ENCODE measurements at places on chromosomes 11 and 22.

DNA sequence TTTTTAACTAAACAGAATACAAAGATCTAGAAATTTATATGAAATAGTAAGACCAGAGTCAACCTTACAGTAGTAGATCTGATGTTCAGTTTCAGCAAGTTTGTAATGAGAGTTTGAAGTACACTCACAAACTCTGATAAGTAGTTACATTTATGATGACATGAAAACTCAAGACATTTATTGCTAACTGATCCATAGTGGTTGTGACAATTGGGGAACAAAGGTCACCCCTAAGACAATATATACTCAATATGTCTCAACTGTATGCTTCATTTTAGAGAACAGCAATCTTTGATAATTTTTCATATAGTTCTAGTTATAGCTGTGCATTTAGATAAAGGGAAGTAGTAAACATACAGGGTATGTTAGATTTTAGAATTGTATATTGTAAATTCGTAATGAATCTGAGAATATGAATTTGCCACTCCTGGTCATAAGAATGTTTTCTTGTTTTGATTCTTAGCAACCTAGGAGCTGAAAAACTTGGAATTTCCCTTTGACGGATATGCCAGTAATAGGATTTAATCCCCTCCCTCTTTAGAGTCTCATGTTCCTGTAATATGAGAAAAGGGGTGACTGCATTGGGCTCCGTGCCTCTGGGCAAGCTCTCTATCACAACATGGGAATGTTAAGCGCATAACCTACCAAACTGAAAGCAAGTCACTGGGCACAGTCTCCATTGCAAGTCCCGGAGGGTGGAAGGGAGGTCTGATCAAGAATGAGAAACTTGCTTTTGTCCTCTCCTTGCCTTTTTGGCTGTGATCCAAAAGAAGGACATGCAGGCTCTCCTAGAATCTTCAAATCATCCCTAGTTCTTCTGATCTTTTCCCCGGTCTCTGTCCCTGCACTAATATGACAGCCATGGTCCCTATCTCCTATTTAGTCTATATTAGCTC, 11.4 kb downstream of the OR10D3 start:
- DNase-seq = no peak

GRCh38 chr11:101478587-101479369, 105.0 kb downstream of the TRPC6 start:
- no peak for DNase-seq

DNA sequence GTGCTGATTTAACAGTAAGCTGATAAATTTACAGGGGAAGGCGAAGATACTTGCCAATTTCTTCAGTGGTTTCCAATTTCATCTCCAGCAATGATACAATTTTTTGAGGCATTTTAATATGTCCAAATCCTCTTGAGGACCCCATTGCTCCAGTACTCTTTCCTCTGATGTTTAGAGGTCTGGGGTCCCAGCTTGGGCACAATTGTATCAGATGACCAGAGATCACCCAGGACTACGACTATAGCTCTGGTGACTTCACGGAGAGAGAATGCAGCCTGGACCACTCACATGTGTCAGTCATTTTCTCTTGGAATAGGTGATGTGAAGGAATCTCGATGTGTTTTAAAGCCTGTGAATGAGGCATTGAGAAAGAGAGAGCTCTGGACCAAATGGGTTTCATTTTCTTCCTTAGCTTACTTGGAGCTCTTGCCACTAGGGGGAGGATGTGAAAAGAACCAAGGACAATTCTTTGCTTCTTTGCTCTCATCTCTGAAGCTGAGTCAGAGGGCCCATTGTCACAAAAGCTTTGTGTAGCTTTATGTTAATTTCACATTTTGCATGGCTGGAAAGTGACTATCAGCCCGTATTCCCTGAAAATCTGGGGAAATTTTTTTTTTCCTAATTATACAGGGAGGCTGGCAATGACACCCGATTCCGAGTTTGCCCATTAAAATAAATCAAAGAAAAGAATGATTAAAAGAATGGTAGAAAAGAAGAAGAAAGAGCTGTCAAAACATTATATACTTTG, 6.7 kb upstream of the CCDC90B start:
- no peak for DNase-seq

GRCh38 chr11:120718171-120718570, 206.6 kb downstream of the GRIK4 start:
- DNase-seq = no peak

GRCh38 chr11:86211619-86212018, 32.9 kb upstream of the EED start:
- DNase-seq = no peak

DNA sequence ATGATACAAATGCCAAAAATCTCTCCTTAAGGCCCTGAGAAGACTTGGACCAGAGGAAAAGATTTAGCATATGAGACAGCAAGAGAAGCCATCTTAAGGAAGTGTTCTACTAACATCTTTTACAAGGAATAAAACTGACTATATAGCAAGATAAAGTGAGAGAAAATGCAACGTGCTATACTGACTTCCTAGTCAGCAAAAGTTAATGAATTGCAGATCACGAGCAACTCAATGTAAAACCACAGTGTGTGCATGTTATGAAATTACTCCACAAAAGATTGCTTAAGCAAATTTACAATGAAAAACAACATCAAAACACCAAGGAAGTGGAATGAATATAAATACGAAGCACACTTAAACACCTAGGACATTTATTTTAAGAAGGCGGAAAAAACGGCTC, 187.5 kb downstream of the CADM1 start:
- no peak for DNase-seq

DNA sequence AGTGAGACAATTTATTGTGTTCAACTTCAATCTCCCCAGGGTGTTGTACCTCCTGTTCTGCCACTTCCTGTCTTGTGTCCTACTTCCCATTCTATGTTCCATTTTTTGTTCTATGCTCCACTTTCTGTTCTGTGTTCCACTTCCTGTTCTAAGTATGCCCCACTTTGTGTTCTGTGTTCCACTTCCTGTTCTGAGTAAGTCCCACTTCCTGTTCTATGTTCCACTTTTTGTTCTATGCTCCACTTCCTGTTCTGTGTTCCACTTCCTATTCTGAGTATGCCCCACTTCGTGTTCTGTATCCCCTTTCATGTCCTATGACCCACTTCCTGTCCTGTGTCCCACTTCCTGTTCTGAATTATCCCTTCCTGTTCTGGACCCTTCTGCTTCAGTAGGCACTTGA, 732.7 kb downstream of the TBC1D22A start:
- DNase-seq = no peak

DNA sequence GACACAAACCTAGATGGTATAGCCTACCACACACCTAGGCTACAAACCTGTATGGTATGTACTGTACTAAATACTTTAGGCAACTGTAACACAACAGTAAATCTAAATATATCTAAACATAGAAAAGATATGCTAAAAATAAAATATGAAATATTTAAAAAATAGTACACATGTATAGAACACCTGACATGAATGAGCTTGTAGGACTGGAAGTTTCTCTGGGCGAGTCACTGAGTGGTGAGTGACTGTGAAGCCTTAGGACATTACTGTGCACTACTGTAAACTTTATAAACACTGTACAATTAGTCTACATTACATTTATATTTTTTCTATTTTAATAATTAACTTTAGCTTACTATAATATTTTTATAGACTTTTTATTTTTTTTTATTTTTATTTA, 1301.3 kb downstream of the FAM181B start:
- DNase-seq = no peak

- DNase-seq = no peak
Observed at GRCh38 chr11:125799808-125800207, 11.9 kb downstream of the PATE3 start.

DNA sequence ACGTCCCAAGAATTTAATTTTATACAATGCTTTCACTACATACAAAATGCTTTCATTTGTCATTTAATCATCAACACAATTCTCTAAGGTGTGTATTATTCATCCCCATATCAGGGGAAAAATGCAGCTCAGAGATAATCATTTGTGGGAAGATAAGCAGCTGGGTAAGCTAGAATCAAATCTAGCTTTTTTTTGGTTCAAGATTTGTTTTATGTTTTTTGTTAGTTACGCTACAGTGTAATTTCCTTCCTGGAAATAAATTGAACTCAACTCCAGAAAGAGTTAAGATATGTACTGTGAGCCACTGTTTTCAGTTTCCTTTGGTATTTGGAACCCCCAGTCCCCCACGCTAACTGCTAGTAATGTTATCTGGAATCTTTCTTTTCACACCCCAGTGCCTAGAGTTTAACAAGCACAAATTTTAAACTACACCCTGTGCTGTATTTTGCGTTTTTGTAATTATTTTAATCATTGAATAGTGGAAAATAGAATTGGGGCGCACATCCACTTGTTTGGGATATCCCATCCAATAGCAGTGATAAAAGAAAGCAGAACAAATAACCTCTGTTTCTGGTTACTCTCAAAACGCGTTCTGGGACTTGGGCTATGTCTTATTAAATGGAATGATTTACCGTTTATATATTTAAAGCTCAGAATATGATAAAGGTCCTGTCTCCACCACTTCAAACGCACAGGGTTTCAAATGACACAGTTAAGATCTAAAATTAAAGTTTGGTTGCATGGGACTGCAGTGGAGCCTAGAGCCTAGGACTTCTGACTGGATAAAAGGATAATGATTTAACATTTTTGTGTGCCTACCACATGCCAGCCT, 2.1 kb upstream of the HSPA8 start:
- DNase-seq = no peak

DNA sequence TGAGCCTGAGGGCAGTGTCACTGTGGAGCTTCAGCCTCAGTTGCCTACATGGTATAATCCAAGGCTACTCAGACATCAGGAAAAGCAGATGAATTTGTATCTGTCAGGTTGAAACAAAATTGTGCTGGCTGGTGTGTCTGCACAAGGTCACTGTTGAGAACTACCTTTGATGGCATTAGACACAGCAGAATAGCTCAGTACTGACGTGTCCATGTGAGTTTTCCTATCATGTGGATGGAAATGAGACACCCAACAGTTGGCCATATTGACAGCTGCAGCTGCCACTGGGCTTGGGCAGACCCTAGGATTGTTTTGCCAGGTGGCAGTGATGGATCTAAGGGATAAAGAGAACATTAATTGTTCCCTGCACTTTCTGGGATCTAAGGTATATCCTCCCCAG, 15.8 kb downstream of the CCDC134 start:
- no peak for DNase-seq

GRCh38 chr11:112861356-112861755, 99.9 kb upstream of the NCAM1 start:
- DNase-seq = no peak

DNA sequence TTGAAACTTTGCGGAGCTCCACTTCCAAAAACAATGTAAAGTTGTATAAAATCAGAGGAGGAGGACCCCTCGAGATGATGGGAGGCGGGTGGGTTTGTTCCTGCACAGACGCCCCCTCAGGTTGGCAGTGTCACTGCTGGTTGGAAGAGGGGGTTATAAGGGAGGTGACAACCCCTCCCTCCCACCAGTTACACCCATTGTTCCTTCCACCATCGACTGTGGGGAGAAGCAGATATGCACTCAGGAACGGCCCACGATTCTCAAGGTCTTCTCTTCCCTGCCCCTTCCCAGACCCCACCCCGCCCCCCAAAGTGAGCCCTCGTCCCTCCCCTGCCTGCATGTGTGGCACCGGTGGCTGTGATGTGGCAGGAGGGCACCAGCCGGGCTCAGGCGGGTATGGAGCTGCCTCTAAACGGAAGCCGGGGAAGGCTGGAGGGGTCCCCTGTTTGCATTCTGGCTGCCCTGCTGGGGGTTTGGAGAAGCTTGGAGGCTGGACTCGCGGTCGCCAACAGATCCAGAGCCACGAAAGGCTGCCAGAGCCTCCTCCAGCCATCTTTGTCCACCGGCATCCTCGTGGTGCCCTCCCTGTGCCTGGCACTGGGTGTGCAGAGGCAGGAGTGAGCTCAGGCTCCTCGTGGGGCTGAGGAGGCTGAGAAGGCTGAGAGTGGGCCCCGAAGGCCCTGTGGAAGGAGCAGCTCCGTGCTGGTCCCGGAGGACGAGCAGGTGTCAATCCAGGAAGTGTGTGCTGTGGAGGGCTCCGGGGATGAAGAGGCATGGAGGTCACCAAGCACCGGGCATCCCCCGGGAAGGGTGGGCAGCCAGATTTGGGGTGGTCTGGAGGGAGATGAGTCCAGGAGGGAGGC, 778 bp downstream of the KDELR3 start:
- DNase-seq = no peak

GRCh38 chr11:27770576-27770975, 70.3 kb upstream of the BDNF start:
- DNase-seq = no peak

DNA sequence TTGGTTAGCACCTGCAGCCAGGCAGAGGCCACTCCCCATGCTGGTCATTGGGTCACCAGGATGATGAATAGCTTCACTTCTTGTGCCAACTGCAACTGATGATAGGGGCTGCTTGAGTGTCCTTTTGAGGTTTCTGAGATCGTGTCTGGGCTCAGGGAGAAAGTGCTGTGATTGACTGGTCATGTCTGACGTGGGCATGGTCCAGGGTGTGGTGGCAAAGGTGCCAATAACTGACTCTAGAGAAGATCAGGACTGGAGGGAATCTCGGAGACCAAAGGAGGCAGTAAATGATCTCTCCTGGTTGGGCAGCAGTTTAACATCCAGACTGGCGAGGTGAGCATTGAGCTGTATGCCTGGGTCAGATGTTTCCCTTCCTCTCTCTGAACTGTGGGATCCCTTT, 10.0 kb upstream of the SLC22A6 start:
- DNase-seq = no peak

DNA sequence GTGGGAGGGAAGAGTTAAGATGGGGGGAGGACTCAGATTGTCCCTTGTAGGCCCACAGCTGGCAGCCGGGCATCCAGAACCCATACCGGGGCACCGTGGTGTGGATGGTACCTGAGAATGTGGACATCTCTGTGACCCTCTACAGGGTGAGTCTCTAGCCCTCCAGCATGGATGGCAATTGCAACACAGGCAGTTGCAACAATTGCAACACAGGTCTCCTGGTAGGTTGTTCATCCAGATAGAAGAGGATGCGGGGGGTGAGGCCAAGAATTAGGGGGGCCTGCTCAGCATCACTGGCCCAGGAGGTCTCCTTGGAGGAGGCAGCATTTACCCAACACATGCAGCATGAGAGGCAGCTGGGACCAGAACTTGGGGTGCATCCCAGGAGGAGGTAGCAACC, 3.4 kb downstream of the EHBP1L1 start:
- no peak for DNase-seq

DNA sequence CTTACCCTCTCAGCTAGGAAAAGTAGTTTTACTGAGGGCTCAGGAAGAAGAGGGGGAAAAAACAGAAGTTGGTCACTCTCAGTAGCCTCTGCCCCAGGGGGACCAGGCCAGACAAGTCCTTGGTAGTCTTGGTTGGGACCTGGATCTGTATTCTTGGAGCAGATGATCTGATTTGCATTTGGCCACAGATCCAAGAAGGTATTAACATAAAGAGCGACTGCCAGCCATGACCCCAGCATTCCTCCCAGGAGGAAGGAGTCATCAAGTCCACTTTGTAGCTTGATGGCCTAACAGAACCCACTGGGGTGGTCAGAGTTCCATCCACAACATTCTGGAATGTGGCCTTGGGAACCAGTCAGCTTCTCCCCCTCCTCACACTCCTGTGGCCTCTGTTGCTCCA, 6.0 kb upstream of the LRRC10B start:
- no peak for DNase-seq

GRCh38 chr11:66787934-66788758, 55.1 kb upstream of the RCE1 start:
- DNase-seq = no peak

Data from AG09319 (cell line).